ENCODE measurements at places on chromosomes 6 and 20.

- DNase-seq, result no peak
Observed at GRCh38 chr6:156659822-156660198, 117.4 kb upstream of the ARID1B start.

DNA sequence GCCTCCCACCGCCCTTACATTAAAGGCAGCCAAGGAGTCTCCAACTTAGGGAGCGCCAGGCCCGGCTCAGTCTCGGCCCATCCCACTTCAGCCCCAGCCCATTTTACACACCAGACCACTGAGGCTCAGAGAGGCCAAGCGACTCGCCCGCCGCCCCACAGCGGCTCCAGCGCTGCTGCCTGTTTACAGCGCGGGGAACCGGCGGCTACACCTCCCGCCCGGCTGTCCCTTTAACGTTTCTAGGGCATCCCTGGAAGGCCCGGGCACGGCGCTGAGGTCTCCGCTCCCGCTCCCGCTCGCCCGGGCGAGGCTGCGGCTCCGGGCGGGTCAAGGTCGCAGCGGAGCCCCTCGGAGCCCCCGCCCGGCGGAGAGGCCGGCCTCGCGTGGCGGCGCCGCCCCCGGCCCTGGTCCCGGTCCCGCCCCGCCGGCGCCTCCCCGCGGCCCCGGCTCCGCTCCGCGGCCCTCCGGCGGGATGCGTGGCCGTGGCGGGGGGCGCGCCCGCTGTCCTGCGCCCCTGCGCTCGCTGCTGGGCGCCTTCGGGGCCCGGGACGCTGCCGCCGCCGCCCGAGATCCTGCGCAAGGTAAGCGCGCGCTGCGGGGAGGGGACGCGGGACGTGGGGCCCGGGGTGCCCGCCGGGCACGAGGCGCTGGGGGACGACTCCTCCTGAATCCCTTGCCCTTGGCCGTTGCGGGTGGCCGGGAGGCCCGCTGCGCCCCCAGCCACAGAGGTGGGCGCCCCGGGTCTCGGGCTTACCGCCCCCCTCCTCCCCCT lies 27.1 kb upstream of the PHACTR3 start:
- no peak for DNase-seq

DNA sequence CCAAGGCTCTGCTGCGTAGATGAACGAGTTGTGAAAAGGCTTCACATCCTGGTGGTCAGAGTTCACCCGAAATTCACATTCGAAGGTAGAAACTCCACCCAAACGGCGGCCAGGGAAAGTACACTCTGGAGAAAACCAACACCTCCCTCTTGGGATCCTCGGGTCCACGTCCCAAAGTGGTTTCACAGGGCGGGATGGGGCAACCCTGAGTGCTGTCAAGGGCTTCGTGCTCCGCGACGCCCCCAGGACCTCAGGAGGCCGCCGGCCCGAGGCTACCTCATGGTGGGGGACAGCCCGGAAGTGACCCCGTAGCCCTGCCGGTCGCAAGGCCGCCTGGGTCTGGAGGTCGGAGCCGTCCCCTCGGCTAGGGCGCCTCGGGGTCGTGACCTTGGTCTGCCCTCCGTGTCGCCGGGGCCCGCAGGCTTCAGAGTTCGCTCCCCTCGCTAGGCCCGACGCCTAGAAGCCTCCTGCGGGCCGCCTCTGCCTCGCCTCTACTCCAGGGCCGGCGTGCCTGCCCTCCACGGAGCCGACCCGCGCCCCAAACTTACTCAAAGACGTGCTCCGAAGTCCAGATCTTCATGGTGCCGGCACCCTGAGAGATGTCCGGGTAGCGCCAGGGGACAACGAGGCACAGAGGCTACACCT lies at the start of gene PRELID3B:
PRELID3B (minus strand) TSS at position 636 of the 645 bp plus-strand sequence; CDS start at position 580, 56 bp downstream.
- DNase-seq, result no peak

- no peak for DNase-seq
Observed at GRCh38 chr20:46307999-46308257, 370 bp downstream of the CDH22 start.

DNA sequence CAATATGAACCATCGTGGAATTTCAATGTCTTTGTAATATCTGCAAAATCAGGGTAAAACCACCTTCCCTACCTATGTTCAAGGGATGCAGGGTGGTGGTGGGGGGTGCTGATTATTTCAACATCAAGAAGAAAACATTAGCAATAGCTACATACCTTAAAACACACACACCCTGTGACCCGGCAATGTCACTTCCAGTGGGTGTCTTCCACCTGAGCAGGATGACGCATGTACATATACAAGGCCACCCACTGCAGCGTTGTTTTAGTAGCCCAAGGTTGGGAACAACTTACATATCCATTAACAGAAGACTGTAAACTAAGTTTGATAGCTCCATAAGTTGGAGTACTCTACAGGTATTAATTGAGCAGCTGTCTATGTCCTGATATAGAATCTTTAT lies 62.6 kb upstream of the SIRPG start:
- no peak for DNase-seq

DNA sequence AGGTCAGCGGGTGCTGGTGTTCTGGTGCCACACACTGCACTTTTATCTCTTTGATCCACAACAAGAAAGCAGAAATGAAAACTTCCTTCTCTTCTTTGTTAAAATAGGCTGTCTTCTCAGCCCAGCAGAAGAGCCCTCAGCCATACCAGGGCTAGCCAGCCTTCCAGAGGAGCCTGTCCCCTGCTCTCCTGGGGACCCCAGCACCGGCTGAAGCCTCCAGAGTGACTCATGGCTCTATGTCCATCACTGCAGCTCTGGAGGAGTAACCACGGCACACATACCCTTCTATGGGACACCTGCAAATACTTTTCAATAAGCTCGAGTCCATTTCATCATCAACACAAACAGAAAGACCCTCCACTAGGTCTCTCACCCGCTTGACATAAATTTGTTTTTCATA lies 135.6 kb upstream of the CST7 start:
- no peak for DNase-seq

DNA sequence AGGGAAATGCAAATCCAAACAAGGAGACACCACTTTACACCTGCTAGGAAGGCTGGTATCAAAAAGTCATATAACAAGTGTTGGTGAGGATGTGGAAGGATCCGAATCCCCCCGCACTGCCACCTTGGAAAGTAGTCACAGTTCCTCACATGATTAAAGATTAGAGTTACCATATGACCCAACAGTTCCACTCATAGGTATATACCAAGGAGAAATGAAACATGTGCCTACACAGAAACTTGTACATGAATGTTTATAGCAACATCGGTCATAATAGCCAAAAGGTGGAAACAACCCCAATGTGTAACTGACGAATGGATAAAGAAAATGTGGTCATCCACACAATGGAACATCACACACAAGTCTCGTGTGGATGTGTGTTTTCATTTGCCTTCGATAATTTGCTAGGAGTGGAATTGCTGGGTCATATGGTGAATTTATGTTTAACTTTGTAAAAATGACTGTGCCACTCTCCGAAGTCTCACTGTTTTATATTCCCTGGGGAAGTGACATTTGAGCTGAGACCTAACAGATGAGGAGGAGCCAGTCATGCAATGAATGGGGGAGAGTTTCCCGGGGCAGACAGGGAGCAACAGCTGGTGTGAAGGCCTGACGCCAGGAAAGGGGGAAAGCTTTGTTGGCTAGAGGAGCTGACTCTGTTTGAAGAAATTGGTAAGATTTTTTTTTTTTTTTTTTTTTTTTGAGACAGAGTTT lies 125.9 kb upstream of the MLN start:
- no peak for DNase-seq

DNA sequence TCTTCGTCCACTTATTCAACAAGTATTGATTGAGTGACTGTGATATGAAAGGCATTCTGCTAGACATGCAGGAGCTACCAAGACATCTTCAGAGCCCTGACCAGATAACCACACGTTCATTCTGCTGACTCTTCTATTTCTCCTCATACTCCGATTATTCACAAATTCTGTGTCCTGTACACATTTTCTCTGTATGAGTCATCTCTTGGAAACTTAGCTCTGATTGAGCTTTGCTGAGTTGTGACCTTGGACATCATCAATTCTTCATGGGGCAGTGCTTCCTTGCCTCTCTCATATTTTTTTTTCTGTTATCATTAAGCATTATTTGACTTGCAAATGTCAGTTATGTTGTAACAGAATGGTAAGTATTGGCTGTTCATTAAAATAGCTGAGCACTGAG lies 351.6 kb upstream of the CNR1 start:
- DNase-seq, result no peak

- no peak for DNase-seq
Observed at GRCh38 chr20:31676609-31676989, 38.9 kb downstream of the COX4I2 start.

GRCh38 chr20:4007383-4008025 lies 7.9 kb downstream of the RNF24 start:
- DNase-seq, result no peak

DNA sequence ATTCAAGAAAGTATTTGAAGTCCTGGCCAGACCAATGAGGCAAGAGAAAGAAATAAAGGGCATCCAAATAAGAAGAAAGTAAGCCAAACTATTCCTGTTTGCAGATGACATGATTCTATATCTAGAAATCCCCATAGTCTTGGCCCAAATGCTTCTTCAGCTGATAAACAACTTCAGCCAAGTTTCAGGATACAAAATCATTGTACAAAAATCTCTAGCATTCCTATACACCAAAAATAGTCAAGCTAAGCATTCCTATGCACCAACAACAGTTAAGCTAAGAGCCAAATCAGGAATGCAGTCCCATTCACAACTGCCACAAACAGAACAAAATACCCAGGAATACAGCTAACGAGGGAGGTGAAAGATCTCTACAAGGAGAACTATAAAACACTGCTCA lies 60.1 kb upstream of the PHIP start:
- no peak for DNase-seq

GRCh38 chr20:64242003-64242796 lies 13.3 kb upstream of the PCMTD2 start:
- DNase-seq, result no peak

DNA sequence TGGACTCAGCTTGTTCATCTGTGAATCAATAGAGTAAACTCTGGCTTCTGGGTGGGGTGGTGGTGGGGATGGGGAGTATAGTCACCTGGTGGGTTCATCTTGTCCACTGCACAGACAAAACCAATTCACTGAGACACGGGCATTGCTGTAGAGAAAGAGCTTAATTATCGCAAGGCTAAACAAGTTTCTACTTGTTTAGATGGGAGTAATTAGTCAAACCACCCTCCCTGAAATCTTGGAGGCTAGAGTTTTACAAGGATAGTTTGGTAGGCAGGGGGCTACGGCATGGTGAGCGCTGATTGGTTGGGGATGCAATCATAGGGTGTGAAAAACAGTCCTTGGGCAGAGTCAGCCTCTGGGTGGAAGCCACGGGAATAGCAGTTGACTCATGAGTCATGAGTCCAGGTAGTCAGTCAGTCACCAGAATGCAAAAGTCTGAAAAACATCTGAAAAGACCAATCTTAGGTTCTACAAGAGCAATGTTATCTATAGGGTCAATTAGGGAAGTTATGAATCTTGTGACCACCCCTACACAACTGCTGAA lies 77.8 kb downstream of the STMND1 start:
- no peak for DNase-seq

DNA sequence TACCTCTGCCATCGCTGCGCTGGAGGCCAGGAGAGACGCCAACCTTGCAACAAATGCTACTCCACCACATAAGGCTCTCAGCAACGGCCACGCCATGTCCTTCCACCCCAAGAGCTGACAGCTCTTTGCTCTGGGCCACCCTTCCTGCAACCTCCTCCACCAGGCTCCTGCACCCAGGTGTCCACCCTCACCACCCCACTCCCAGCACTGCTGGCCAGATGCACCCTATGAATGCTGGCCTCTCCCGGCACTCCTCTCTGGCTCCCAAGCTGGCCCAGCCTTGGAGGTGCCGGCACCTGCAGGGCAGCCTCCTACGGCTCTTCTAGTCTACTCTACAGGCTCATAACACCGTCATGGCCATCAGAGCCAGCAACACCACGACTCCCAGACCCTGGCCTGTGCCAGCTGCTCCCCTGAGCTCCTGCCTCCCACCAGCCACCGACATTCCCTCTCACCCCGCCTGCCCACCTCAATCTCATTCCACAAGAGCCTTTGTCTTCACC lies 11.2 kb downstream of the TAF4 start:
- DNase-seq, result no peak

- DNase-seq, result no peak
Observed at GRCh38 chr6:127385668-127386430, 42.4 kb upstream of the ECHDC1 start.

DNA sequence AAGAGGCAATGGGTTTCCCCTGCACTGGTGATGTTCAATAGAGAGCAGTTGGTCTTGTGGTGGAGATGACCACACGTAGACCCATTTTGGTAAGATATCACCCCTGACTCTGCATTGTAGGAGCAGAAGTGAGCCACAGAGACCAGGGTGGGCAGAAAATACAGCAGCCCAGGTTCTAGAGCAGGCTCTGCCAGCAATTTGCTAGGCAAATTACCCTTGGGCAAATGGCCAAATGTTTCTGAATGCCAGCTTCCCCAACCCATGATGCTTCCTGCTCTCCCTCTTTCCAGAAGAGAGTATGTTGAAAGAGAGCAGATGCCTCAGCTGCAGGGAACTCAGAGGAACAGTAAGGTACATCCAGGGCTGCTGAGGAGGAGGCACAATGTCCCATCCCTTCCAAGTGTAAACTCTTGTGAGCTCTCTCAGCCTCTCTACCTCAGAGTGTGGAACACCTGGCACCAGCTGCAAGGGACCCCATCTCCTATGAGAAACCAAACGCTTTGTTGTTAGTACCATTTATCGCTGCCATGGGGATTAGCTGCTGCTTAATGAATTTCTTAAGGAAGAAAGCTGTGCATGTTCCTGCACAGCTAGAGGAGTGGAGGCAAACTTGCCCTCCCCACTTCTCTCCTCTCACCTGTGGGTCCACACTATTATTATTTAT lies 317.5 kb upstream of the MOCS1 start:
- DNase-seq, result no peak

GRCh38 chr6:105596284-105596755 lies 193.4 kb upstream of the PREP start:
- no peak for DNase-seq

DNA sequence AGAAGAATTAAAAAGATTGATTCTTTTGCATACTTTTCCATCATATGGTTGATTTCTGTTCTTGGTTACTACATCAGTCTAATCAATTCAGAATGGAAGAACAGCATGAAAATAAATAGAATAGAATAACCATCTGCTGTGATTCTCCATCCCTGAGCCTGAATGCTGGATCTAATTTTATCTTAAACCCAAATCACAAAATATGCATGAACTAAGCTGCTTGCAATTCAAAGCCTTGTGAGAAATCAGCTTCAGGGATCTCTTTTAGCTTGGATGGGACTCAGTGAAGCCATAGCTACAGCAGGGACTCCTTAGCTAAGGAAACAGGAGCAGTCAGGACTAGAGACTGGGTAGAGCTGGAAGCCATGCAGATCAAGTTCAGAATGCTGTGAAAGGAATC lies 74.1 kb downstream of the TPBG start:
- no peak for DNase-seq

DNA sequence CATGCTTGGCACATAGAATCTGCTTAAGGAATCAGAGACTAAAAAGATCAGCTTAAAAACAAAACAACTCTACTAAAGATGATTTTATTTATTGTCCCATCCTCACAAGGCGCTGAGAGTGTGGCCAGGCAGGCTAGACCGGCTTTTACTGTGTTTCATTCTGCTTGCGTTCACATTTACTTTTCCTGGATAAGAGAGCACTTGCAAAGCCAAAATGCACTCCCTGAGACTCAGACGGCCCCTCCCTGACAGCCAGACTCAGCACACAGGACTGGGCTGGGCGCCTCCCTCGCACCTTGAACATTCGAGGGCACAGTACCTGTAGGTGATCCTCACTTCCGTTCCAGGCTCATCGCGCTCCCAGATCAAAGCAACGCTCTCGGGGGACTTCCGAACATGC lies 10.2 kb downstream of the ACSS1 start:
- no peak for DNase-seq

Measured in stimulated activated CD8-positive, alpha-beta memory T cell treated with anti-CD3 and anti-CD28 coated beads, Interleukin-4, amount 100 ng/mL, for 1 hour (primary cell).